ENCODE measurements at places on chromosomes 1 and 21.

DNA sequence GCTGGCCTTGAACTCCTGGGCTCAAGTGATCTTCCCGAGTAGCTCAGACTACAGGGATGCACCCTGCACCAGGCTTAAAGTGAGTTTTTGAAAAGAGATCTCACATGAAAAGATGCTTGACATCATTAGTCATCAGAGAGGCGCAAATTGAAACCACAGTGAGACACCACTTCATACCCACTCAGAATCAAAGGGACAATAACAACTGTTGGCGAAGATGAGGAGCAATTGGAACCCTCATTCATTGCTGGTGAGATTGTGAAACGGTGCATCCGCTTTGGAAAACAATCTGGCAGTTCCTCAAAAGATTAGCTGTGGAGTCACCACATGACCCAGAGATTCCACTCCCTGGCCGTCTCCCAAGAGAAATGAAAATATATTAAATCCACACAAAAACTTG is 122.3 kb downstream of the PGBD5 start:
- peak; percentile 41 for DNase-seq

DNA sequence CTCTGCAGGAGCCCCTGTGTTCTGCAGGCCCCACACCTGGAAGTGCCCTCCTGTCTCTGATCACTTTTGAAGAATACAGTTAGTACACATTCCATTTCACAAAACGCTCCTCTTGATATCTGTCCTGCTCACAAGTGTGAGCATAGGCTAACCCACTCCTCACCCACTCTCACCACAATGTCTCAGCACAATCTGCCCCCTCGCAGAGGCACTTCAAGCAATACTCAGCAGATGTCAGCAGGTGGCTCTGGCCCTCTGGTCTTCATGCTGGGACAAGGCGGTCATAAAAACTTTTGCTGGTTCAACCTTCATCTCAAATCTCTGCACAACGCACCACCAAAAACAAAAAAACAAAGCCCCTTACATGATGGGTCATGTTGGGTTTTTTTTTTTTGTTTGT is 671.2 kb downstream of the MATN1 start:
- no peak for DNase-seq

- DNase-seq = no peak
These were observed 4.4 kb upstream of the AADACL3 start for GRCh38 chr1:12711536-12711935.

GRCh38 chr1:65141394-65141793 is 6.6 kb upstream of the AK4 start:
- DNase-seq = no peak

DNA sequence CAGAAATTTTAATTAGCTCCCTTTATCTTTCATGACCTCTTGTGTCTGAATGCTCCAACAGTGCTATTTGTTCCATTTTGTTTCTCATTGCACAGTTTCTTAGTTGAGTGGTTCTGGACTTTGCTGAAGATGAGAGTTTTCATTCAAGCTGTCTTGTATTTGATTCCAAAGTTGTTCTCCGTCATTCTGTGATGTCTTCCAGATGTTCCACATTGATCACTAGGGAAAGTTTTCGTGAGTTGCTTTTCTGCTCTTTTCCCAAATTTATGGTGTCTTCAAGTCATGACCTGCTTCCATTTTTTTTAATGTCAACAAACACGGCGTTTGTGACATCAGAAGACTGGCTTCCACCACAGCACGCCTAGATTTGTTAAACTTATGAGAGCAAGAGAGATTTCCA is 575.5 kb downstream of the MRPL39 start:
- DNase-seq = no peak

GRCh38 chr1:41611068-41611931 is 126.8 kb upstream of the EDN2 start:
- no peak for DNase-seq

DNA sequence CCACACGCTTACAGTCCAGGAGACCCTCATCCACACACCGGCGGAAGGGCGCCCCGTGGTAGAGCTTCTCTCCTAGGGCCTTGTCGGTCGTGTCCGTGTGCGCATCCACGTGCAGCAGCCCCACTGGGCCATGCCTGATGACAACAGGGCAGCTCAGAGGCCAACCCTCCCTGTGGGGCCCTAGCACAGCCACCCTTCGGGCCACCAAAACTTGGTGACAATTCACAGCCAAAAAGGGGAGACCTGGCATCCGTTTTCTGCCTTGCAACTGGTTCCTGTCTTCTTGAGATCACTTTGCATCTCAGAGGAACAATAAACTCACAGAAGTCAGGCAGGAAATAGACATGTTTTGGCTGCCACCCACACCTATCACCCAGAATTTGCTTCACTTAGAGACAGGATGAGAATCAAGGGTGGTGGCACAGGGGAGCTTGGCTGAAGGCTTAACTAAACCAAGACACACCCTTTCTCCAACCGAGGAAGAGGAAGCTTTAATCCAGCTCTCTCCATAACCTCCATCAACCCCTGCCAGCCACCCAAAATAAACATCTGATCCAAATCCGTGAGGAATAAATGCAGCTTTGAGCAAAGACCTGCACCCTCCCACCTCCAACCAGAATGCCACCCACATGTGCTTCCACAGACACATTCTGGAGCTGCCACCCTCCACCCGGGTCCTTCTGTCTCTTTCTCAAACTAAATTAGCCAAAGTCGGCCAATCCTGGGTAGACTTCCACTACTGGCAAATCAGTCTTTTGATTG is 5.7 kb downstream of the AGMAT start:
- no peak for DNase-seq

DNA sequence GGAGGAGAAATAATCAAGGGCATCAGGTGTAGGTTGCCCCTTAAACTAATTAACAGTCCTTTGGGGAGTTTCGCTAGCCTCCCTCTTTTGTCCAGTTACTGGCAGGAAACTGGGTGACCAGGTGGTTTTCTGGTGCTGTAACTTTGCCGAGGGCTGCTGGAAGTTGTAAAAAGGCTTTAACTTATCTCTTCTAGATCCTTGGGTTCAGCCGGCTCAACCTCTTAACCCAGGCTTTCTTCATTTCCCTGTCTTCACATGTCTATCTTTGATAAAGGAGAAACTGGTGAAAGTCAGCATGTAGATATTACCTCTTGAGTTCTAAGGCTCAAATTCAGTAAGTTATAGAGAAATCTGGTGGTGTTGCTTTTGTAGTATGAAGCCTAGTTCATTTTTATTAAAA is 289.7 kb upstream of the NRIP1 start:
- DNase-seq = no peak

All from suppressor macrophage treated with lipopolysaccharide for 1 hour (primary cell).